ENCODE measurements at places on chromosomes 5 and 9.

- no peak for DNase-seq
These were observed 69.8 kb downstream of the ADAMTS2 start for GRCh38 chr5:179275381-179275878.

GRCh38 chr5:106459541-106459940 is 1211.2 kb downstream of the EFNA5 start:
- DNase-seq = no peak

DNA sequence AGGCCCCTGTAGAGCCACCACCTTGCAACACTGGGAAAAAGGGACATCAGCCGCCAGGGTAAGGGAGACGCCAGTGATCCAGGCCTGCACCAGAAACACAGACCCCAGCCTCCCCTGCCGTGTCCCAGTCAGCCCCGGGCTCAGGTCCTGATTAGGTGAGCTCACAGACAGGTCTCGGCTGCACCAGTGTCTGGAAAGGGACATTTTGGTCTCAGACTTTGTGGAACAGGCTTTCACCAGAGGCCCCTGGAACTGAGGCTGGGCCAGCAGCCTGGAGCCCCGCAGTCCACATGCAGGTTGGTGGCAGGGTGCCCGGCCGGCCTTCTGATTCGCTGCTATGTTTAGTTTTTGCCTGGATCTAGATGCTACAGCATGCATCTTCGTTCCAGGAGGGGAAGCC is 369.0 kb upstream of the IRX4 start:
- no peak for DNase-seq

DNA sequence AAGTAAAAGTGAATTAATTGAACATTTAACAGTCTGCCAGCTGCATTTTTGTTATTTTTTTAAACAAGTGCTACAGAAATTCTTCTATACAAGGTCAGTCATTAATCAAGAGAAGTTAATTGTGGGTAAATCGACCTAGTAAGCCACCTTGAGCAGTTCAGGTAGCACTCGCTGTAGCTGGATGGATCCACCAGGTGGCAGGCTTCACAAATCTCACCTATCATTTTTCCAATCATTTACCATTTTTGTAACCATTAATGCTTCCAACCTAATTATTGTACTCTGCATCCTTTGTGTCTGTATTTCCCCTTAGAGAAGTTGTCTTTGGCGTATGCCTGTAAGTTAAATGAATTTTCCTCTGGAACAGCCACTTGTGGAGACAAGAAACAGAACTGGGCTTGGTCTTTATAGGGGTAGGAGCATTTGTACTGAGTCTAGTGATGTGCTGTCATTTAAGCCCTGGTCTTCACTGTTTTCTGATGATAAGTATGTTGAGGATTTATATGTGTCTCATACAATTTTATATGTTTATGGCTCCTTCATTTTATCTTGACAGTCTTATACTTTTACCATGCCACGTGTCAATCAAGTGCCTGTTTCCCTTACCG is 39.5 kb downstream of the CD180 start:
- no peak for DNase-seq

DNA sequence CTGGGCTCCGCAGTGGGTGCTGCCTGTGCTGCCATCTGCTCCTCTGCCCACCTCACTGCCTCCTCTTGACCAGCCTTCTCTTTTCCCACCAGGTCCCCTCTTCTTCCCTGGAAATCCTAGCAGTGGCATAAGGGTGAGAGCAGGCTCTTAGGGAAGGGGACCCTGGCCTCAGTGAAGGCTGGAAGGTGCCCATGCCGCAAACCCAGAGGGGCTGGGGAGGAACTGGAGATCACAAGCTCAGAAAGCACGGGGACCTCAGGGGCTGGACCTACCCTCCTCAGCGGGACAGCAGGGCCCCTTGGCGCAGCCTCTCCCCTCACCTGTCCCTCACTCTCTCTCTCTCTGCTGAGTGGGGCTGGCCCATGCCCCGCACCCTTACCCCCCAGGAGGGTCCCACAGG is 144.4 kb upstream of the IRX2 start:
- DNase-seq = no peak

GRCh38 chr9:16207161-16207560 is 654.3 kb downstream of the CCDC171 start:
- no peak for DNase-seq

DNA sequence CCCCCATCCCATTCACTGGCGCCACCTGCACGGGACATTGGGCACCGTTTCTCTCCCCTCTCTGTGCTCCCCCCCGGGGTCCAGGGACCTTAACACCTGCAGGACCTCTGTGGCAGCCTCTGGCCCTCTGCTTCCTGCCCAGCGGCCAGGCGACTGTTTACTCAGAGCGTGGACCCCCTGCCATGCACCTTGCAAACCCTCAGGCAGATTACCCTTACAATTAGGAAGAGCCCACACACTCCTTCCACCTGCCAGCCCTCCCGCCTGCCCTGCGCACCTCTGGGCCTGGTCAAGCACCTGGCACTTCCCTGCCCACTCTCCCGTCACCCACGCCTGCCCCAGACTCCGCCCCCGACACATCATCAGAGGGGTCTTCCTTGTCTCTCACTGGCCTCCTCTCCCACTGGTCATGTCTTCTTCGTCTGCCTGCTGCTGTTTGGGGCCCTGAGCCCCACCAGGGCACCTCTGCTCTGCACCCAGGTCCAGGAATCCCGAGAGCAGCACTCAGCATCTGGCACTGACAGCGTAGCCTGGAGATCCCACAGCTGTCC is 281.3 kb upstream of the IRX4 start:
- no peak for DNase-seq

DNA sequence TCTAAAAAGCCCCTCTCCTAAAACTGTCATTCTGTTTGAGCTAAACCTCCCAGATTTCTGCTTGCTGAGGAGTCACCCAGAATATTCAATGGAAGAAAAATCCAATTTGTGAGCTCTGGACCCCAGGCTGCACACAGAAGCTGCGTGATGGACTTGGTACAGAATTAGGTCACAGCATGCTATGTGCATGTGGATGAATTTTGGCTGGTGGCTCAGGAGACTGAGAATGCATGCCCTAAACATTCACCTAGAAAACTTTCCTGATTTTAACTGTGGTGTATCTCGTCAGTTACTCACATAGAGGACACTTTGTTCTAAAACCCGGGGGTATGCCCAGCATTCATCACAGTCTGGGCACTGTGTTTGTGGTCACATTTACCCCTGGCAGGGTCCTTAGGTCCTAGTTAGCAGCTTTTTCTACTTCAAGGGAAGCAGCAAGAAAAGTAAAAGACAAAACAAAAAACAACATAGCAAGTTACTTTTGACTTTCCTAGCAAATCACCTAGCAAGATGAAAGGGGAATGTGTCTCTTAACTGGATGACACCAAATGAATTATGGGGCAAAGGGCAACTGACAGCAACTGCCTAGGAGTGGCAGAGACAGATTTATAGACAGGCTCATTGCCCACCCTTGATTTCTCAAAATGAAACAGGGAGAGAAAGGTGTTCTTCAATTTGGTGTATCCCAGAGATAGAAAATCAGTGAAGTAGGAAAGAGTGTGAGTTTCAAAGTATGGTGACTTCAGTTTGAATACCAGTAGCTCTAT is 8.3 kb upstream of the SHROOM1 start:
- no peak for DNase-seq

DNA sequence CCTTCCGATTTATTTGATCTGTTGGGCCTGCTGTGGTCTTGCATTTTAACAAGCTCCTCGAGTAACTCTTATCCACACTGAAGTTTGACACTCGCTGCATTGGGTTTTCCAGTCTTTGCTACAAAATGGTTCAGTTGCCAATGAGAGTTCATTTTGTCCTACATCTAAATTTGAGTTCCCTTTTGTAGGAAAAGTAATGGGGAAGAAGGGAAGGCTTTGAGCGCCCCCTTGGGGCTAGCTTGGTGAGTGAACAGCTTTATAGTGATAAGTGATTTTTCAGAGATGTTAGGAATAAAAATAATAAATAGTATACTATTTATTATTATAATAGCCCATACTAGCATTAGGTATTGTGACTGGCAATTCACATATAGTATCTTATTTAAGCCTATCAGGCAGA is 89.9 kb upstream of the GNAQ start:
- no peak for DNase-seq

DNA sequence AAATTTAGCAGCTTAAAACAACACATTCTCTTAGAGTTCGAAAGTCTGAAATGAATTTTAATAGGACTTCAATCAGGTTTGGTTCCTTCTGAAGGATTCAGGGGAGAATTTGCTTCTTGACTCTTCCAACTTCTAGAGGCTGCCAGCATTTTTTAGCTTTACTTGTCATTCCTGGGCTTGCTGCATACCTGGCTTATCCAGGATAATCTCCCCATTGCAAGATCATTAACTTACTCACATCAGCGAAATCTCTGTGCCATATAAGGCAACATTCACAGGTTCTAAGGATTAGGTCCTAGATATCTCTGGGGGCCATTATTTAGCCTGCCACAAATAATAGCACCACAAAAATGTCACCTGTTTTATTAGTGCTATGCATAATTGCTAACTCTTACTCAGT is 46.2 kb upstream of the PCSK5 start:
- DNase-seq = no peak

DNA sequence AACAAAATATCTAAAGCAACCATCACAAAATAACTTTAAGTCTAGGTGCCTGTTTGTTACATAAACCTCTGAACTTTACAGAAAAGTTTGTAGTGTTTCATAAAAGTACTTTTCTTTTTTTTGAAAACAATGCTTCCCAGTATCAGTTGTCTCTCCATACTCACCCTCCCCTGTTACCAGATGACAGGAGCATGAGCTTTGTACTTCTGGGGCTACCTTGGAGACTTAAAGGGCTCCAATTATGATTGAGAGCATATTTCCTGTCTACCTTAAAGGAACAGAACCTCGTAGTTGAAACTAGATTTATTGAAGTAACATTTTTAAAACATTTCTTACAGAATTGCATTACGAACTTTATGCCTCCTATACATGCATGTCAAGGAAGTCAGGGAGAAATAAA is 55.4 kb upstream of the PPP1R2B start:
- DNase-seq = no peak

DNA sequence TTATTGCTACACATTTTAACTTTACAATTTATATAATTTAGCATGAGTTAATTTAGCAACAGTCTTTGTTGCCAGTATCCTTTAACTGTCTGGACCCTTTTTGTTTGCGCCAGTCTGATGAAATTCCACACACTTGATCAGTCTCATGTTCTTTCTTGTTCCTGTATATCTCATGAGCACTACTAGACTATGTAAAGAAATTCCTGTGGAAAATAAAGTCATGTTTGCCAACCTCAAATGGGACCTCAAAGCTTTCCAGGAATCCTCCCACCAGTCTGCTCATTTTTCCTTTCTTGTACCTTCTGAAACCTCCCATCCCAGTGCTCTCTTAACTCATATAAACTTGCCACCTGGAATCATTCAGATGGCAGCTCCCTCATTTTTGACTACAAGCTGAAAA is 8.0 kb downstream of the DMXL1 start:
- no peak for DNase-seq

DNA sequence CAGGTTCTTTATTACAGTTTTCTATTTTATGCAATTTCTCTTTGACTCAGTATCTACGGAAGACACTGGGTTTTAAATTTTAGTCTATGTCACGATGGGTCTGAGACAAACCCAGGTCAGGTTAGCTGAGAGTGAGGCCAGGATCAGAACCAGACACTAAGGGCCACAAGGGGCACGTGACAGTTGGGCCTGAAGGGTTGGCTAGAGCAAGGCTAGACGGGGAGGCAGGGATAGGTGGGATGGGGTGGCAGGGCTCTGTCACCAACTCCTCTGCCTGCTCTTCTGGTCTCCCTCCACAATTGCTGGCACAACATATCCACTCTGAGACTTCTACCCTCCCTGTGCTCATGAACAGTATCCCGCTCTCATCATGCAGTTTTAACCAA is 76.4 kb downstream of the MED27 start:
- no peak for DNase-seq

- DNase-seq = no peak
These were observed 324.9 kb downstream of the NPR3 start for GRCh38 chr5:33035851-33036527.

DNA sequence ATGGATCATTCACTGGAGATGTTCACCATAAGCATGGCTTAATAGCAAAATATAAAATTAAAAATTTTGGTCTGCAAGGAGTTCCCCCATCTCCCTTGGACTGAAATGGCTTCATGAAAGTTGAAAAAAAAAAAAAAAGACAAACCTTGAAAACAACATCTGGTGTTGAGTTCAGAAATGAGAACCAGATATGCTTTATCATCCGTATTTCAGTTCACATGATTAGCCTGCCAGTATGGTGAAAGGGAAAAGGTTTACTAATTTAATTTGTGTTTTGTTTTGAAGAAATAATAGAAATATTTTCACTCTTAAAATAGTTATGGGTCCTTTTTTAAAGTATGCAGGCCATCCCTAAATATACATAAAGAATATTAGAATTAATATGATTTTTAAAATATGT is 67.8 kb downstream of the TMEM167A start:
- DNase-seq = no peak

DNA sequence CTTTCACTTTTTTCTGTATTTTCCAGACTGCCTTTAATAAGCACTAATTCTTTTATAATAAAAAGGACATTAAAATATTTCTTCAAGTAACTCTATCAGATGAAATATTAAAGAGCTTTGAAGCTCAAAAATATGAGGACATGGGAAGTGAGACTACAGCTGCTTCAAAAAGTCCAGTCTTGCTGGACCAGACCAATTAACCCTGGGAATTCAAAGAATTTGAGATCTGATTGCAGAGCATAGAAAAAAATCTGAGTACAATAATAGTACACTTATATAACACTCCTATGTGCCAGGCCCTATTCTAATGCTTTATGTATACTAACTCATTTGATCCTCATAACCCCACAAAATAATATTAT is 9.8 kb downstream of the TMEM245 start:
- DNase-seq = no peak

DNA sequence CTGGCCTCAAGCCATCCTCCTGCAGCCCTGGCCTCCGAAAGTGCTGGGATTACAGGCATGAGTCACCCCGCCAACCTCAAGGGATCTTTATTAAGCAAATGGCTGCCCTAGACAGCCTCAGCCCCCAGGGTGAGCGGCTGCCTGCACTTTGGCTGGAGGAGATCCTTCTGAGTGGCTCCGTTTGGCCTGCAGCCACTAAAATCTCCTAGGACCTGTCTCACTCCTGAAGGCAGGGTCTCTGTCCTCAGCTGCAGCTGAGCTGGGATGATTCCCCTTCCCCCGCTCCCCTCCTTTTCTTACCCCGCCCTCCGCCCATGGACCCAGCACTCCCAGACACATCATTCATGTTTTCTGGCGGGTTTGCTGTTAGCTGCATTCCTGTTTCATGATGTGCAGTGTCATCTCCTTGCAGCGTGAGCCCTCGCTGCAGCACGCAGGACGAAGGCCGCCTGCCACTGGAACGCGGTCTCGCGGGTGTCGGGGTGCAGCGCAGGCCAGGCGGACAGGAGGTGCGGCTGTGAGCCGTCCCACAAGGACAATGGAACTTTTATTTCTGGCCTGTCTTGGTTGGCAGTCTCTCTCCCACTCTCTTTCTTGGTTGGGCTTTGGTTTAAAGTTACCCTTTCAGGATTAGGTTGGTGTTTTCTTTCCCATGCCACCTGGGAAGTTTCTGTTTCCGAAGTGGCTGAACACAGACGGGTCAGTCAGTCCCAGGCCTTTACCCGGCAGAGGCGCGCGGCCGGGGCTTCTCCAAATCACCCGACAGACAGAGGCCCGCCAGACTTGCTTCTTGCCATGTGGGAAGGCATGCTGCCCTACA is 137.1 kb downstream of the FOXD1 start:
- DNase-seq = no peak

GRCh38 chr5:116673453-116673852 is 98.8 kb upstream of the SEMA6A start:
- DNase-seq = no peak

- DNase-seq = no peak
These were observed 643.9 kb upstream of the ZNF608 start for GRCh38 chr5:125390326-125390725.

All from nucleus accumbens (tissue), 56 donors.